Fibroblast of skin of scalp (primary cell): ENCODE measurements at places on chromosomes 7 and 10.

DNA sequence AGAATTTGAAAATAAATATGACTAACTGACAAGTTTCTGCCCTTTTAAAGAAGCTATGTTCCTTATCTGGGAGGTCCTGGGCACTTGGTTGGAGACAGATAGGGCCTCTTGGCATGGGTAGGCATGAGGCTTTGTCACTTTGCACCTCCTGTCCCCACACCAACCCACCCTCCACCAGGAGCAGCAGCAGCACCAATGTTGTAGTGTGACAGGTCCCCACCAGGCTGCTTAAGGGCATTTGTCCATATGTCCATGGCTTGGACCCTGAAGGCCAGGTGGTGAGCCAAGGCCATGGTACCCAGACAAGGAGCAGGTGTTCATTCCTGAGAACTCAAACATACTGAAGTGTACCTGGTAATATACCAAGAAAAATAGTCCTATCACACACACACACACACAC lies 629.1 kb downstream of the ACTR3B start:
- DNase-seq: no peak

DNA sequence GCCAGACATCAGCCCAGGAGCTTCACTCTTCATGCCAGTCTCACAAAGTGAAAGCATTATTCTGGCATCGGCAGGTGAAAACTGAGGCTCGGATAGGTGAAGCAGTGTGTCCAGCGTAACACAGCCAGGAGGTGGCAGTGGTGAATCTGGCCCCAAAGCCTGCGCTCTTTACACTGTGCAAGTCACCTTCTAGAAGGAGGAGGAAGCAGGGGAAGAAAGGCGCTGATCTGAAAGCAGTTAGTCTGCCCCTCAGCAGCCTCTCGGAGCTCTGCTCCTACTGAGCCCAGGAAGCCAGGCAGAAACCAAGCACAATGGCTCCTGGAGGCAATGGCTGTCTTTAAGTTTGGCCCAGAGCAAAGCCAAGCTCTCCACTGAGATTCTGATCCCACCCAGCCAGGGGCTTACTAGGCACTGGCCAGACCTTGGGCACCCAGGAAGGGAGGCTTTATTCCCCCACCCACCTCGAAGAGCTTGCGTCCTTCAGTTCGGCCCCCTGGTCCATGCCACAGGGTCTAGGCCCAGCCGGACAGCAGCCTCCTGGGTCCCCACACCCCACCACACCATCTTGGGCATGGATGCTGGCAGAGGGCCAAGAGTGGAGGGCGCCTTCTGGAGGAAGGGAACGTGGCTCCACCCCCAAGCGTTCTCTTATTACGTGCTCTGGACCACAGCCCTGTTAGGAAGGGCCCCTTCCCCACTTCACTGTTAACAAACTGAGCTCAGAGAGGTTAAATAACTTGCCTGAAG lies 104.5 kb downstream of the GRID1 start:
- no peak for DNase-seq

DNA sequence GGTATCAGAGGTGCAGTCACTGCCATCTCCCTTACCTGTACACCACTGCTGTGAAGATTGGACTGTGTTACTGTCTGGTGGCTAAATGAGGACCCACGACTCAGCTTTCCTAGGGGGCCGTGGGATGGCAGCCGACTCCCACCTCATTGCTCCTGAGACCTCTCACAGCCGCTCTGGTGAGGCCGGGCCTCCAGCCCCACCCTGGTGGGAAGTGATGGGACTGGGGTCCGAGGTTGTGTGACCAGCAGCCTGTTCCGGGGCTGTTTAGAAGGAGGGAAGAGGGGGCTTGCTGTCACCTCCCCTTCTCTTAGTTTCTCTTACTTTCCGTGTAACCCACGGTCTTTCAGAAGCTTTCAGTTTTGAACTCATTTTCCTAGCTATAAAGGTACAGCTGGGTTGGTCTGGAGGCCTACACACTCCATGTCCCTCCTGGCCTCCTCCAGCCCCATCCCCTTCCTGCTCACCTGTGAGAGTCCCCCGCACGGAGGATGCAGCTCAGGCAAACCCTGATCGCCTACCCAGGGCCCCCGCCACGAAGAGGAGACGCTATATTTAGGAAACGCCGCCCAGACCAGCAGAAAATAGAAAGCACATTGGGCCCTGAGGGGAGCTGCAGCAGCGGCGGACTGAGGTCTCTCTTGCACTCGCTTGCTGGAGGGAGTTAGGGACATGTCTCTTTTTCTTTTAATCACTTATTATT lies 4.6 kb downstream of the EMX2 start:
- no peak for DNase-seq

DNA sequence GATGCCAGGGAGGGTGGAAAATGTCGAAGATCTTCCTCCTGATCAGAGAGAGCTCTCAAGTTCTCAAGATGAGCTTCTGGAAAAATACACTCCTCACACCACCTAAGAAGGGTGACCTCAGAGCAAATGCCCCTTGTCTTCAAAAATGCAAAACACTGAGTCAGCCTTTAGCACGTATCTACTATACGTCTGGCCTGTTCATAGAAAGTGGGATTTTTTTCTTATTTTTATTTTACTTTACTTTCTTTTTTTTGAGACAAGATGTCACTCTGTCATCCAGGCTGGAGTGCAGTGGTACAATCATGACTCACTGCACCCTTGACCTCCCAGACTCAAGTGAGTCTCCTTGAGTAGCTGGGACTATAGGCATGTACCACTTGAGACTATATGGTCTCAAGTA lies 57.1 kb downstream of the AFAP1L2 start:
- peak; percentile 9 for DNase-seq

DNA sequence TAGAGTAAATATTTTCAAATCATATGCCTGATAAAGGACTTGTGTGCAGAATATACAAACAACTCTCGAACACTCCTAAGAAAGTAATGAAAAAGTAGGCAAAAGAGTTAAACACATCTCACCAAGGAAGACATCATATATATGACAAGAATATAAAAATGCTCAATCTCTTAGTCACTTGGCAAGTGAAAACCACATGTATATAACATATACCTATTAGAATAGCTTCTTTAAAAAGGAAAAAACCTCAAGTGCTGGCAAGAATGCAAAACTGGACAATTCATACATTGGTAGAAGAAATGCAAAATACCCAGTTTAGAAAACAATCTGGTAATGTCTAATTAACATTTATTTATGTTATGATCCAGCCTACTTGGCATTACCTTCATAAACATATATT lies 146.6 kb upstream of the DGKB start:
- DNase-seq: no peak

DNA sequence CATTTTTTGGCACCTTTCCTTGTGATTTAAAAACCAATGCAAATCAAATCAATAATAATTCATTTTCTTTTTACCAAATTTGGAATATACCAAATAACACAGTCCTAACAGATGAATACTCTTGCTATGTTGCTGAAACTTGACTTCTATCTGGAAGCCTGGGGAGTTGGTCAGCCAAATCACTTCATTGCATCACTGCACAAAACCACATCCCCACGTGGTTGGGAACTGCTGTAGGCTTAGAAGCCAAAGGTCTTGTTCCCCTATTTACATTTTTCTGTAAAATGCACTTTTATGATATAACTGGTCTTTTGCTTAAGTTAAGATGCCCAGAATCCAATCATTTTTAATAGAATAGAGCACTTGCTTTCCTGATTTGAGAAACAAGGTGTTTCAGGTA lies 15.2 kb downstream of the GPR85 start:
- DNase-seq: peak; percentile 15
